ENCODE measurements at places on chromosomes 12 and 14. TPM values are rescaled to one million over a fixed set of nuclear protein-coding genes. Genes with fewer than 3 reads are reported as not detected.

The HNF1A gene
- polyA plus RNA-seq: 0.06 TPM

The CHST11 gene
- polyA plus RNA-seq: 1.4 TPM

The FGD4 gene
- polyA plus RNA-seq: 4.6 TPM

The WNT1 gene
- not detected for polyA plus RNA-seq

The OR6C75 gene
- not detected for polyA plus RNA-seq

The PROX2 gene
- polyA plus RNA-seq: not detected

The AMN gene
- polyA plus RNA-seq: 11.8 TPM

The PFKM gene
- polyA plus RNA-seq: 15.4 TPM

The IFI27 gene
- 478 TPM for polyA plus RNA-seq
